ENCODE measurements at places on chromosomes 4 and X.

- no peak for DNase-seq
Observed at GRCh38 chr4:152011469-152011868, 250.7 kb upstream of the GATB start.

GRCh38 chr4:40453912-40454311 is 118.8 kb downstream of the CHRNA9 start:
- DNase-seq, result no peak

DNA sequence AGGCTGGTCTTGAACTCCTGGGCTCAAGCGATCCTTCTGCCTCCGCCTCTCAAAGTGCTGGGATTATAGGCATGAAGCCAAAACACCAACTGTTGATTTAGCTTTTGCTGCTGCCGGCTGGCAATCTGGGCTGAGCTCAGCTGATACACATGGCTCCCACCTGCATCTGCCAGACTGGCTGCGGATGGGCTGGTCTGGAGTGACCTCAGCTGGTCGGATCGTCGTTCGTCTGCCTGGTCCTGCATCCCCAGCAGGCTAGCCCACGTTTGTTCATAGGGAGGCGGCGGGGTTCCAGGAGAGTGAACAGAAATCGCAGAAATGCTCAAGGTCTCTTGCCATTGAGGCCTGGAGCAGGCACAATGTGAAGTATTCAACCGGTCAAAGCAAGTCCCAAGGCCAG is 74.4 kb upstream of the DDX3X start:
- no peak for DNase-seq

DNA sequence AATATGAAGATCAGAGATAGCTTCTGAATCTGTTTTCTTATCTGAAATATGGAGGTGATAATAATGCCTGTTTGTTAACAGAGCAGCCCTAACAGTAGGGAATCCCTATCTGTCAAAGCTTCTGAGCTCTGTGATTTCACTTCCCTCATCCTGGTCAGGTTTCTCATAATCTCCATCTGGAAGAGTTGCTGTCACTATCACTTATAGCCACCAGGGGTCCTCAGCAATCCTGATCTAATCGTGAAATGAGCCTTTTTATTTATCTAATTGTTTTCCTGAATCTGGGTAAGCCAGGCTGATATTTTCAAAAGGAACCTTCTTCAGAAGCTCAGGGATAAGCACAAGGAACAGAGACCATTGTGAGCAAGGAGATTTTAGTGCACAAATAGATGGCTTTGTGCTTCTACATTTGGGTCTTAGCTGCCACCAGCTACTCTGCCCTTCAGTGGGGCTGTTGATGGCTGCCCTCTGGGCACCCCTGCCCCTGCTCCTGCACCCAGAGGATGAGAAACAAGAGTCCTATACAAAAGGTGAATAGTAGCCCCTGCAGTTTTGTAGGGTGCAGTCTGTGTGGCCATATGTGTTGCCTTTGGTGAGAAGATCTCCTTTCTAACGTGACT is 196.4 kb upstream of the RADX start:
- DNase-seq, result no peak

- no peak for DNase-seq
Observed at GRCh38 chrX:30875957-30876356, 13.1 kb downstream of the TAB3 start.

GRCh38 chr4:128379860-128380259 is 92.2 kb upstream of the PGRMC2 start:
- DNase-seq, result no peak

GRCh38 chrX:110317061-110317819 is 645 bp downstream of the AMMECR1 start:
- no peak for DNase-seq

DNA sequence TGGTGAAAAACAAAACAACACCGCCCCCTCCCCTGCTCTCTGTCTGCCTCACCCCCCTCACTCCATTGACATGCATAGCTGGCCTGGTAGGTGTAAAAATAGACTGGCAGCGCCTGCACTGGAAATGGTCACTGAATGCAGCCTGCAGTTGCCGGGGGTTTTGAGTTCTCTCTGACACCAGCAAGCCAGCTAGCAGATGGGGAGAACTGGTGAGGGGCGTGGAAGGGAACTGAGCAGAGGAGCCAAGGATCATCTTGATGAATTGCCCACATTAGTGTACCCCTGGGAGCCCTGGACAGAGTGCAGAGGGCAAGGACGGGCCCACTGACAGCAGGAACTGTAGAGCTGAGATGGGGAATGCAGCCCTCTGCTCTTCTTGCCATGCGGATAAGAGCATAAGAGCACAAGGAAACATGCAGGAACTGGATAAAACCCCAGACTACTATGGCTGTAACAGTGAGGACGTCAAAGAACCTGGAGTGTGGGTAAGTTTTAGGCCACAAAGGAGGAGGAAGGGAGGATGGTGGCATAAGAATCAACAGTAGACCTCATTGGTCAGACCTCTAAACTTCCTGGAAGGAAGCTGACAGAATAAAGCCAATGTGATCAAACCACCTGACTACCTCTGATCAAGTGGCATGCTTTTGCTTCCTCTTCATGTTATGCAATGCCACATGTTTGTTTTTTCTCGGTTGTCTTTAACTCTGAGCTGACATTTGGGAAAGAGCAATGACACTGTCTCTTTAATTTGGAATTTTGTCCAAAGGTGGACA is 96.3 kb downstream of the ANK2 start:
- DNase-seq, result no peak

DNA sequence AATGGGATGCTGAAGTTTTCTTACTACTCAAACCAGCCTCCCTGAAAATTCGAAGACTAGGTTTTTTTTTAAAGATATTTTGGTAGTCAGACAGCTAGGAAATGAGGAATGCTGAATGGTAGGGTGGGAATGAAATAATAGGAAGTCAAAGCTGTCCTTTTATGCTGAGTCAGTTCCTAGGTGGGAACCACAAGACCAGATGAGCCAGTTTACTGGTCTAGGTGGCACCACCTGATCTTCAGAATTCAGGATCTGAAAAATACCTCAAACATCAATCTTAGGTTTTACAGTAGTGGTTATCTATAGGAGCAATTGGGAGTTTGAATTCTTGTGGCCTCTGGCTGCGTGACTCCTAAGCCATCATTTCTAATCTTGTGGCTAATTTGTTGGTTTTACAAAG is 183.1 kb upstream of the GALNT7 start:
- DNase-seq, result no peak

DNA sequence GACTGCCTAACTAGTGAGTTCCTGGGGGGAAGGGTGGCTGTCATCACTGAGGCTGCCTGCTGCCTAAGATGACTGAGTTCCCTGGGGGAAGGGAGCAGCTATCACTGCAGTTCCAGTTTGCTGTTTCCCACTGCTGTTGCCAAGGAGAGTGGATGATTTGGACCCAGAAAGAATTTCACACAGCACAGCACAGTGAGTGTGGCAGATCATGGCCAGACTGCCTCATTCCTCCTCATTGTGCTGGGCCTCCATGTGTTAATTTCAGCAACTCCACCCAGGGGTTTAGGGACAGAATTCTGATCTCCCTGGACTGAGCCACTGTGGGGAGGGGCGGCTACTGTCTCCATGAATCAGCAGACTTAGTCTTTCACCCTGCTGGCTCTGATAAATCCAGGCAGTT is 125.0 kb downstream of the TEX13C start:
- no peak for DNase-seq

- no peak for DNase-seq
Observed at GRCh38 chrX:84893897-84894296, 109.8 kb upstream of the APOOL start.

- DNase-seq, result no peak
Observed at GRCh38 chr4:172515266-172515879, 653.2 kb upstream of the GALNT7 start.
